ENCODE measurements at places on chromosomes 16 and 17.

DNA sequence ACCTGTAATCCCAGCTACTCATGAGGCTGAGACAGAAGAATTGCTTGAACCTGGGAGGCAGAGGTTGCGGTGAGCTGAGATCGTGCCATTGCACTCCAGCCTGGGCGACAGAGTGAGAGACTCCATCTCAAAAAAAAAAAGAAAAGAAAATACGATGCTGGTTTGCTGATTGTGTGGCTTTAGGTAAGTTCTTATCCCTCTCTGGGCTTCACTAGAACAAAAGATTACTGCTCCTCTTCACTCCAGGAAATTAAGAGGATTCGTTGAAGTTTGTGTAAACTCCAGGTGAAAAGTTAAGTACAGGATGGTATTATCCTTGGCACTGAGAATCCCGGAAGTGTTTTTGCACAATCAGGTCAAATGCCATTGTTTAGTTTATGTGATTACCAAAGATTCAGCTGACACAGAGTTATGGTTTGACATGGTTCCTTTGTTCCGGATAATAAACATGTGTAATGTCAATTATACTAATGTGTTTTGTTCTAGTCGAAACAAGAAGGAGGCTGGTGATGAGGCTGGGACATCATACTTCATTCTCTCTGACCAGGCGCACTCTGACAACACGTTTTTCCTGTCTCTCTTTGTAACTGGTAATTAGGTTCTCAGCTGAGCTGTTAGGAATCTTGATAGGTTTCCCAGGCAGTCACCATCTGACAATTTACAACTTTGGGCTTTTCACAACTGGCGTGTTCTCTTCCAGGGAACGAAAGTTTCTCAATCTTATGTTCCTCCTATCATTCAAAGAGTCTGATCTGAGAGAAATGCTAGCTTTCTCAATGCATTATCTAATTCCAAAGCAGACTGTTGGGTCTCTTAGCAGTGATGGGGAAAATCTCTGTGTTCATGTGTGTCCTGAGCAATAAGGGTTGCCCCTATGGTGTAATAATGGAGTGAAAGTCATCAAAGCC is 10.8 kb upstream of the TAOK1 start:
- peak; percentile 14 for DNase-seq

DNA sequence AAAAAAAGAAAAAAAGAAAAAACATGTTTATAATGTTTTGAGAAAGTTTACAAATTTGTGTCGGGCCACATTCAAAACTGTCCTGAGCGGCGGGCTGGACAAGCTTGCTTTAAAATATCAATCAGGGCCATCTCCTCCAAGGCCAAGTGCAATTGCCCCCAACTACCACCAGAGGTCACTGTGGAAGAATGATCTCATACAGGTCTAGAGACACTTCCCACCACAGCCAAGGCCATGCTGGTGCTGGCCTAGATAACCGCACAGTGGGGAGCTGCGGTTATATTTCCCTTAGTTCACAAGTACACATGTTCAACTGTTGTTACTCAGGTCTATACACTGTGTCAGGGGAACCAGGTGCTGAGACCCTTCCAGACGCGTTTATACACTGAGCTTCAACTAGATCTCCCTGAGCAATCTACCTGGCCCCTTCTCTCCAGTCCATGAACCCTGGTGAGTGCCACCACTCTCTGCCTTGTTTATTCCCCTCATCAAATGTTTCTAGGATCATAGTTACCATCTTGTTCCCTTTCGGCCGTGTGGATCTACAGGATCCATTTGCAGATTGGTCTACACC is 83.8 kb upstream of the CCL2 start:
- peak; percentile 65 for DNase-seq

- peak; percentile 78 for DNase-seq
These were observed 391.3 kb upstream of the CDH5 start for GRCh38 chr16:65975049-65975708.

GRCh38 chr16:1075546-1075945 is 3.0 kb downstream of the SSTR5 start:
- no peak for DNase-seq

GRCh38 chr17:40819528-40820125 is 2.8 kb downstream of the KRT10 start:
- peak; percentile 68 for DNase-seq

- DNase-seq = no peak
These were observed 888 bp downstream of the PIGW start for GRCh38 chr17:36535669-36536081.

DNA sequence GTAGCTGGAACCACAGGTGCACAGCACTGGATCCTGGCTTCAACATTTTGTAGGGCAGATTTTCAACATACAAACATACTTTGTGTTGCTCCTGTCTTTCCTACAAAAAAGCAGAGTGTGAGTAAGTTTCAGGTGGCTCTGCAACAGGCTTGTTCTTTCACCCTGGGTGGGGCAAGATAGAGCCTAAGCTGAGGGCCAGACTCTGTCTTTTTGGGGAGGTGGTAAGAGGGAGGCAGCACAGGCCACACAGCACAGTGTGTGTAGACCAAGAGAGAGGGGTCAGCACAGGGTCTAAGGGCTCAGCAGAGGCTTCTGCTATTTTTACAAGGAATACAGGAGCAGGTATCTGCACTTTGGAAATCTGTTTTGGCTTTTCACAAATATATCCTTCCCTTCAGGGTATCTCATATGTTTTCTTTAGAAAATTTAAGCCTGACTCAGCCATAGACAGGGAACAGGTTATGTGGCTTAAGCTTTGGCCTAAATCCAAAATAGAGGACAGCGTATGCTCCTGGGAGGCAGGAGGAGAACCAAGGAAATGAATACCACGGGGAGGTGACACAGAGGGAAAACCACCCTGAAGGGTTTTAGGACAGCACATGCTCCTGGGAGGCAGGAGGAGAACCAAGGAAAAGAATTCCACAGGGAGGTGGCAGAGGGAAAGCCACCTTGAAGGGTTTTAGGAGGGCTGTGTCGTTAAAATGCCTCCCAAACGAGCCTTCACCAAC is 21.6 kb downstream of the EMC8 start:
- DNase-seq = peak; percentile 6

- DNase-seq = peak; percentile 31
These were observed 9.1 kb downstream of the NAGPA start for GRCh38 chr16:5024632-5025031.

- DNase-seq = no peak
These were observed 103.8 kb downstream of the ANKRD11 start for GRCh38 chr16:89386306-89387185.
